ENCODE measurements at places on chromosomes 2 and 18. TPM values are rescaled to one million over a fixed set of nuclear protein-coding genes. Genes with fewer than 3 reads are reported as not detected.

DLX2 gene
- total RNA-seq = 1.9 TPM

- no peaks in the 10 kb centered on the region for H3K36me3 ChIP-seq
- H3K27ac ChIP-seq = peak overlapping the region; percentile 32
- H3K27me3 ChIP-seq = no peaks in the 10 kb centered on the region
- no peak for DNase-seq
Observed at GRCh38 chr18:36871801-36872200, 42.9 kb downstream of the KIAA1328 start.

- H3K36me3 ChIP-seq = peaks cover 5% of the 10 kb centered on the region
- H3K4me1 ChIP-seq = peaks cover 22% of the 10 kb centered on the region
- H3K27me3 ChIP-seq = no peaks in the 10 kb centered on the region
- peak; percentile 14 for DNase-seq
- H3K27ac ChIP-seq = peak overlapping the region; percentile 92
- peak overlapping the region; percentile 84 for H3K4me3 ChIP-seq
Observed at GRCh38 chr2:10810202-10811161, 2.1 kb downstream of the PDIA6 start.

DNA sequence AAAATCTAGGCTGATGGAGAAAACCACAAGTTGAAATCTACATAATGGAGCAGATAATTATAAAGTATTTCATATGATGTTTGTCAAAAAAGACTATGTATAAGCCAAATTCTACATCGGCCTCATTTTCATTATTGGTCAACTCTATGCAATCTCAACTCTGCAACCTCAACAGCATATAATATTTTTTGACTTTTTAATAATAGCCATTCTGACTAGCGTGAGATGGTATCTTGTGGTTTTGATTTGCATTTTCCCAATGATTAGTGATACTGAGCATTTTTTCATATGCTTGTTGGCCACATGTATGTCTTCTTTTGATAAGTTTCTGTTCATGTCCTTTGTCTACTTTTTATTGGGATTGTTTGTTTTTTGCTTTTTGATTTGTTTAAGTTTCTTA is 496.1 kb upstream of the SLC39A10 start:
- H3K27ac ChIP-seq = no peak overlapping the region
- no peak overlapping the region for H3K4me3 ChIP-seq
- no peaks in the 10 kb centered on the region for H3K27me3 ChIP-seq
- no peak for DNase-seq

DNA sequence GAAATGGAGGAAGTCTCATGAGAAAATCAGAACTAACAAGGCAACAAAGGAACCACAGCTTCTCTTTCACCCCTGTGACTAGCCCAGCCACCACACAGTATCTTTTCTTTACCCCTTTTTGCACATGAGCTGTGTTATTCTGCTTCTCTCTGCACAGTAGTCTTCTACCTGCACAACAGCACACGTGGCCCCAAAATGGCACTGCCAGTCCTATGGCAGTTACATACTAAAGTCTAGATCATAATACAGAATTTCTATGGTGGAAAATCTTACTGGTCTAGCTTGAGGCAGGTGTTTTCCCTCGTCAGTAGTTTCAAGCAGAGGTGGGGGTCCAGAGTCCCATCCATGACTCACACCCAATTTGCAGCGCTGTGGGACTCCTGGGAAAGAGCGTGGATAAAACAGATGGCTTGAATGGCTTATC is 177.7 kb downstream of the DIS3L2 start:
- no peak for DNase-seq
- peaks cover 22% of the 10 kb centered on the region for H3K36me3 ChIP-seq
- H3K4me1 ChIP-seq = no peaks in the 10 kb centered on the region
- no peak overlapping the region for H3K27ac ChIP-seq

GRCh38 chr2:147232225-147232669 is 612.6 kb upstream of the ACVR2A start:
- no peak overlapping the region for H3K4me3 ChIP-seq
- DNase-seq = no peak
- H3K27ac ChIP-seq = no peak overlapping the region
- no peaks in the 10 kb centered on the region for H3K36me3 ChIP-seq
- H3K4me1 ChIP-seq = no peaks in the 10 kb centered on the region

Data from MCF 10A (cell line).